Activated T-helper 9 cell treated with anti-CD3 and anti-CD28 coated beads, Interleukin-2, amount 50 U/mL, for 16 hours (primary cell): ENCODE measurements at places on chromosomes 1 and 21.

GRCh38 chr21:42674351-42674940 is 21.0 kb downstream of the PDE9A start:
- DNase-seq = no peak

- DNase-seq = no peak
Observed at GRCh38 chr1:107213225-107213624, 72.4 kb downstream of the NTNG1 start.

- no peak for DNase-seq
Observed at GRCh38 chr1:84889437-84889836, 3.6 kb downstream of the LPAR3 start.

DNA sequence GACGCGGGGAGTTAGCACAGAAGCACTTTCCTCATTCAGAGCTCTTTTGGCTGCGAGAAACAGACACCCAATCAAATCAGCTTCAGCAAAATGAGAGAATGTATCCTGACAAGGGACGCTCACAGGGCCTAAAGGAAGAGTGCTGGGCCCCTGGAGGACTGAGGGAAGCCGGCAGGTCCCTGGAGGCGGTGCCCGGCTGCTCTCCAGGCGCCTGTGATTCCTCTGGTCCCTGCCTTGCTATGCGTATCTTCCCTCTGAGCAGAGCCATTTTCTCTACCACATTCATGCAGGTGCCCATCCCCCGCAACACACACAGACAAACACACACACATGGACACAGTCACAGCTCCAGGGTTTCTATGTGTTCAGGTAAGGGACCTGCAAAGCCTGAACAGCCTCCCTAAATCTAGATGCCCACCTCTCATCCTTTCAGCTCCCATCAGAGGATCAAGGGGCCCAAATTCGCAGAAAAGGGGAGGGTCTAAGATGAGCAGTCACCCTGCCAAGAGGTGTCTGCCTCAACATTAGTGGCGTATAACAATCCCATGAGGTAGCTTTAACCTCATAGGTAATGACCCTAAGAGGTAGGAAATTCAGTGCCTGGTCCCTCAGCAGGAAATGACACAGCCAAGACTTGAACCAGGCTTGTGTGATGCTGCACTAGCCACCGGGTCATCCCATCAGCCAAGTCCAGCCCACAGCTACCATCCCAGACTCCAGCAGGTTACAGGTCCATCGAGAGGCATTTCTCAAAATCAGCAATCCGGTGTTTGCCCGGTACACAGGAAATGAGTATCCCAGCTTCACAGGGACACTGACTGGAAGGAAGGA is 29.0 kb downstream of the PTAFR start:
- no peak for DNase-seq

DNA sequence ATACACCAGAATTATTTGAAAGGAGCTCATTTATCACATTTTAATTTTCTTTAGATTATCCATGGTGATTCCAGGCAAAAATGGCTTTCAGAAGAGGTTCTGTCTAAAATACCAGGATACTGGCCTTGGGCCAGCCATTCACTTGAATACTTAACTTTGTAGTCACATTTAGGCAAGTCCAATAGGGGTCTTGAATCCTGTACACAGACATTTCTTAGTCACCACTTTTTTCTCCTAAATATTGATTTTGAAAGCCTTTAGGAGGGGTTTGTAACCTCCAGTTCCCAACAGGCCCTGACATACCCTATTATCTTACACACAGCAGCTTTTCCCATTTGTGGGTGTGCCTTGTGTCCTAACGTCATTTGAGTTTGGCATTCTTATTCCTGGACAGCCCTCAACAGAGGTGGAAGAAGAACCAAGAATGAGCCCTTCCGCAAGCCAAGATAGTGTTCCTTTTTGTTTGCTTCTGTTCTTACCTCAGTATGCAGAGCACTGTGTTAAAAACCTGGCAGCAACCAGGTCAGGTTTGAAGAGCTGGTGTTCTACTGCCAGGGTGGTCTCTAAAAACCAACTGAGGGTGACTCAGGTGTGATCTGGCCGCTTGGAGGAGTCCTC is 19.5 kb downstream of the MAP3K7CL start:
- no peak for DNase-seq

DNA sequence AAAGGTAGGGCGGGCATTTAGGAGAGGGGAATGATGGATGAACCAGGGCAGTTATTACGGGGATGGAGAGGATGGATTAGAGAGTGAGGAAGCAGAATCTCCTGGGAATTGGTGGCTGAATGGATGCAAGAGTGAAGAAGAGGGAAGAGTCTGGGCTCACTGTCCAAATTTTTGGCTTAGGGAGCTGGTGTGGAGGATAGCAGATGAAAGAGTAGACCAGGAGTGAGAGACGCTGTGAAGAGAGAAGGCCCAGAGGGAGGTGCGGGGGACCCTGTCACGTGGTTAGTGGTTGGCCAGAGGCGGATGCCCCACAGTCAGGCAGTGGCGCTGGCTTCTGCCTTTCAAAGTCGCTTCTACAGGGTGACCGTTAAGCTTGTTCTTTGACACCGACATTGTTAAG is 78.4 kb downstream of the PEX14 start:
- no peak for DNase-seq

DNA sequence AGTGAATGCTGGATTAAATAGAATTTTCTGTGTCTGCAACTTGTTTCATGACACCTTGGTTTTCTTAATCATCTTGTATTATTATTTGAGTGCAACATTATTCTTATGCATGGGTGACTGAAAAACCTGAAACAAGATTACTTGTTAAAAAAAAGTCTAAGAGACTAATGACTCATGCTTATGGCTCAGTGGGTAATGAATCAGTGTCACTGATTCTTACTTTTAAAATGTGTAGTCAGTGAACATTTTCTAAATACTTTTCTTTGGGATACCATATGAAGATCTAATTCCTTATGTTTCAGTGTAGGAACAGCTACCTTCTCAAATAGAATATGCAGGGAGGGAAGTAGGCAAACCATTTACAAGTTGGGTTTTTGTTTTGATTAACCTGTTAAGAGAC is 65.5 kb downstream of the PRKAA2 start:
- no peak for DNase-seq

DNA sequence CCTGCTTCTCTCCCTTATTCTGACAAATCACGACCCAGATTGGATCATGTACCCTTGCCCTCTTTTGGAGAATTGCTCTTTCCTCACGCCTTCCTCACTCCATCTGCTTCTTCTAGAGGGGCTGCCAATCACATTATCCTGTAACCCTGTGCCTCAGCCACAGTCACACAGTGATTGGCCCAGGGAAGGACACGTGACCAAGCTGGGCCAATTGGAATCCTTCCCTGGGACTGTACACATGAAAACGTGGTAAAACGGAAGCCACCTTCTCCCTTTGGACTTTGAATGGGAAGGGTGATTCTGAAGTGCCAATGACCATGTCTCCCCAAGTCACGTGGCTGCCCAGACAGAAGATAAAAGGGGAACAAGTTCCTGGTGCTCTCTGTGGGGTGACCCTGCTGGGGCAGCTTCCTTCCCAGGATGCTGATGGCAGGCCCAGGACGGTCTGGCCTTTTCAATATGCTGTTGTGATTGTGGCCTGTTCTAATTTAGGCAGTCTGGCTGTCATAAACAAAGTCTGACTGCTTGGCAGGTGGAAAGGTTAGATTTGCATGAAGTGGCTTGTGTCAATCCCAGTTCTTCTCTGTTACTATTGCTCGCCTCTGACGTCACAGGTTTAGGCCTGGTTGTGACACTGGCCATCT is 92.9 kb downstream of the UBIAD1 start:
- no peak for DNase-seq

DNA sequence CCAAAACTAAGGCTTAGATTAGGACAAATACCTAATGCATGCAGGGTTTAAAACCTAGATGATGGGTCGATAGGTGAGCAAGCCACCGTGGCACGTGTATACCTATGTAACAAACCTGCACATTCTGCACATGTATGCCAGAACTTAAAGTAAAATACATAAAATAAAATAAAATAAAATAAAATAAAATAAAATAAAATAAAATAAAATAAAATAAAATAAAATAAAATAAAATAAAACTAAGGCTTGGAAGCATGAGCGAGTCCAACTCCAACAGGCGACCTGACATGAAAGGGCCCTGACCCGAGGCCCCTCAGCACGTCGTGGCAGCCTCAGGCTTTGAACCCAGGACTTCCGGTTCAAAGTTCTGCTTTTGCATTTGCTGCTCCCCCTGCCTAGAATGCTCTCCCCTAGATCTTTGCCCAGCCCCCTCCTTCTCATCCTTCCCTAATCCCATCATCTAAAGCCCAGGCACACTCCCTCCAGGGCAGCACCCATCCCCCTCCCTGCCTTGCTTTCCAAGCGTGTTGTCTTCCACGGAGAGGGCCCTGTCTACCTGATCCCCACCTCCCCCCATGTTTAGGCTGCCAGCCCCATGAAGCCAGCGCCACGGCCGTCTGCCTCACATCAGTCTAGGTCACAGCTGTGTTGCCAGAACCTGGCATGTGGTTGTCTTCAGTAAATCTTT is 64.3 kb downstream of the TAS1R2 start:
- DNase-seq = no peak

GRCh38 chr1:8763888-8764287 is 53.6 kb downstream of the RERE start:
- DNase-seq = no peak

GRCh38 chr21:25387665-25388064 is 219.6 kb downstream of the MRPL39 start:
- DNase-seq = no peak

DNA sequence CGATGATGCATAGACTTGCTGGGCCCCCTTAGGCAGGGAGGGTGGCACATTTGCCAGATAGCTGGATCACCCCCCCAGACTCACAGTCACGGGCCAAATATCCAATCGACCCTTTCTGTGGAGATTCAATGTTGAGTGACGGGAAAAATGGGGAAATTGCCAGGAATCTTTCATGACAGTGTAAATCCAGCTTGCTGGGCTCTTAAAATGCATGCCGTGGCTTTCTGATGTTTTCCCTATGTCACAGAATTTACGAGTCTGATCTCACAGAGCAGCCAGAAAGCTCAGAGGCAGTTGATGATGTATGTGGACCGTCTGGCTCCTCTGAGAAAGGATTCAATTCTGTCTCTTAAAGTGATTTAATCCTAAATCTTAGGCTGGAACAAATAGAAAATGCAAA is 150.1 kb upstream of the ZNF644 start:
- no peak for DNase-seq

DNA sequence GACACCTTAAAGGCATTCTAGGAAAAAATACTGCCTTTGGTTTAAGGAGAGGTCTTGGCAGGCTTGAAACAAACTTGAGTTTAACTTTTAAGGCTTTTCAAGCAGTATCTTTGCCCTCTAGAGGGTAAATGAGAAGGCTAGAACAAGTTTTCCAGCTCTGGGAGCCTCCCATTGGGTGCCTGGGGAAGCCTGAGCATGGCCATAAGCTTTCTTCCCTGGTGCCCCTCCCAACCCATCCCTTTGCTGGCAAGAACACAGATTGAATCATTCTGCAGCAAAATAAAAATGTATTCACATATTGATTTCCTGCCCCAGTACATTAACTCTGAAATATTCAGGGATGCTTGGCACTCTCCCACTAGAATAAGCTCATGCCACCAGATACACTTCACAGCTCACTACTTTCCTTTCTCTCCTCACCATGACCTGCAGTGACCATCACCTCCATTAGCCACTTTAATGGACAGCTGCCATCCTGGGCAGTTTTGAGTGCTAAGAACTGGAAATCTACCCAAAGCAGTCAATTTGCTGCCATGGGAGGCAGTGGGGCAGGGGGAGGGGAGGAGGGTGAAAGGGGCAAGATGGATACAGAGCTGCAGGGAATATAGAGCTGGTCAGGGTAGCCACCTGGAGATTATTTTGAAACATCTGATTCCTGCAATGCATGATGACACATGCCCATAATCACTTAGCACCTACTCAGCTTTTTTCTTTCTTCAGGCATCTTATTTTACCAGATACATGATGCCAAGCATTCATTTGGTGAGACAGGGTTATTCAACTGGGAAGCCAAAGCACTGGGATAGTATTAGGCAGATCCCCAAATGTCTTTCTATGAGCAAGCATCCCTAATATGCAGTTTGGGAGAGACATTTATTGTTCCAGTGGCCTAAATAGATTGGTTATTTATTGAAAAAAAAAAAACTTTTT is 140.6 kb downstream of the SYT2 start:
- no peak for DNase-seq

GRCh38 chr1:41122851-41123518 is 101.5 kb upstream of the SLFNL1 start:
- no peak for DNase-seq

DNA sequence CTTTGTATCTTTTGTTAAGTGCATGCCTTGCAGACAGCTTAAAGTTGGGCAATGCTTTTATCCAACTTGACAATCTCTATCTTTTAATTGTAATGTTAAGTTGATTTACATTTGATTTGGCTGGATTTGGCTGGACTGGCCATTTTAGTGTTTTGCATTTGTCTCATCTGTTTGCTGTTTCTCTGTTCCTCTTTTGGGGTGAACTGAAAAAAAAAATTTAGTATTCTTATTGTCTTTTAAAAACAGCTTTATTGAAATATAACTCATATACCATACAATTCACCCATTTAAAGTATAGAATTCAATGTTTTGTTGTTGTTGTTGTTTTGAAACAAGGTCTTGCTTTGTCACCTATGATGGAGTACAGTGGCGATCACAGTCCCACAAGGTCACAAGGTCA is 34.4 kb downstream of the DIPK1A start:
- no peak for DNase-seq

GRCh38 chr1:53807916-53808315 is 30.2 kb downstream of the NDC1 start:
- DNase-seq = no peak

GRCh38 chr1:213366141-213366831 is 315.2 kb downstream of the RPS6KC1 start:
- DNase-seq = no peak

DNA sequence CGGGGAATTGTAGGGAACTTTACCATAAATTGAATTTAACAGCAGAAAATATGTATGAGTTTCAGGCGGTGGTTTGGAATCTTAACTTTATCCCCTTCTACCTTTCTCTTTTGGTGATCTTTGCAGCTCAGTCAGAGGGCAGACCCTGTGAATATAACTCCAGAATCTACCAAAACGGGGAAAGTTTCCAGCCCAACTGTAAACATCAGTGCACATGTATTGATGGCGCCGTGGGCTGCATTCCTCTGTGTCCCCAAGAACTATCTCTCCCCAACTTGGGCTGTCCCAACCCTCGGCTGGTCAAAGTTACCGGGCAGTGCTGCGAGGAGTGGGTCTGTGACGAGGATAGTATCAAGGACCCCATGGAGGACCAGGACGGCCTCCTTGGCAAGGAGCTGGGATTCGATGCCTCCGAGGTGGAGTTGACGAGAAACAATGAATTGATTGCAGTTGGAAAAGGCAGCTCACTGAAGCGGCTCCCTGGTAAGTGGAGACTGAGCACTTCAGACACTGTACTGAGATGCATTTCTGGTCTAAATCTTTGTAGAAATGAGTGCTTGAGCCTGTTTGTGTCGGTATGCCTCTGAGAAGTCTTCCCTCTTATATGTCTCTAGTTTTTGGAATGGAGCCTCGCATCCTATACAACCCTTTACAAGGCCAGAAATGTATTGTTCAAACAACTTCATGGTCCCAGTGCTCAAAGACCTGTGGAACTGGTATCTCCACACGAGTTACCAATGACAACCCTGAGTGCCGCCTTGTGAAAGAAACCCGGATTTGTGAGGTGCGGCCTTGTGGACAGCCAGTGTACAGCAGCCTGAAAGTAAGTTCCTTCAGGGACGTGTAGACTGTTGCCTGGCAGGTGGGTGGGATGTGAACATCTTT is 1.5 kb downstream of the CCN1 start:
- no peak for DNase-seq

GRCh38 chr1:173867141-173867752 is 542 bp downstream of the GAS5 start:
- peak; percentile 10 for DNase-seq
